Aorta (tissue), 5 donors: ENCODE measurements at places on chromosomes 2 and 18. TPM values are rescaled to one million over a fixed set of nuclear protein-coding genes. Genes with fewer than 3 reads are reported as not detected.

Gene PXDN
- total RNA-seq = 109 TPM

Gene ZNF396
- total RNA-seq = 1.9 TPM

DNA sequence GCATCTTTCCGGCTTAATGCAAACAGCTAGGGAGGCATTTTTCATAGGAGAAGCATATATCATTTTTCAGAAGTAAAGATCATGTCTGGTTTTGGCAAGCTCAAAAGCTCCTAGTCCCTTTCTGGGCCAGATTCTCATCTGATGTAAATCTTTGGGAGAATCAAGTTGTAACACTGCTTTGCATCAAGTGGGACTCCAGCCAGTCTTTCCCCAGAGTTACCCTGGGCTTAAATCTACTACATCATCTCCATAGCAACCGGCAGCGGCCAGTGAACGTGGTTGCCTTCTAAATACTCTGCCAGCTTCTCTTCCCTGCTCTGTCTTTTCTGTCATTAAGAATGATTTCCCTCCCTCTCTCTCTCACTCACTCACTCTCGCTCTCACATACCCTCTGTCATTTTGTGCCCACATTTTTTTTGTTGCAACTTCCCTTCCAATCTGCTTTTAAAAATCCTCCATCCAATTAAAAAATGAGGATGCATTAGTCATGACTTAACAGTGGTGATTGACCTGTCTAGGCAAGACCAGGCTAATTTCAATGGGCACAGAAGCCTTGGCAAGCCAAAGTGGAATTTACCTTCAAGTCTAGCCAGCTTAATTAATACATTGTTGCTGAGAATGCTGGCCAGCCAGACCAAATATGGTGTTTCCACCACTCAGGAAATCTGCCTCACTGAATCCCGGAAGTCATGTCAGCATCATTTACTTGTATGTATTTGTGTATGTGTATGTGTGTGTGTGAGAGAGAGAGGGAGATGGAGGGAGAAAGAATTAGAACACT, 93.0 kb downstream of the NRP2 start:
- H3K36me3 ChIP-seq = no peaks in the 10 kb centered on the region
- no peak for DNase-seq
- H3K4me1 ChIP-seq = no peaks in the 10 kb centered on the region

GRCh38 chr2:198968545-198968944, 489.2 kb downstream of the SATB2 start:
- no peak for DNase-seq
- H3K4me3 ChIP-seq = no peak overlapping the region
- H3K36me3 ChIP-seq = no peaks in the 10 kb centered on the region
- H3K27me3 ChIP-seq = no peaks in the 10 kb centered on the region

GRCh38 chr18:76493213-76494161, 1.6 kb downstream of the ZNF516 start:
- no peak overlapping the region for H3K27ac ChIP-seq
- H3K4me1 ChIP-seq = no peaks in the 10 kb centered on the region
- DNase-seq = no peak
- H3K27me3 ChIP-seq = no peaks in the 10 kb centered on the region
- H3K36me3 ChIP-seq = no peaks in the 10 kb centered on the region

DNA sequence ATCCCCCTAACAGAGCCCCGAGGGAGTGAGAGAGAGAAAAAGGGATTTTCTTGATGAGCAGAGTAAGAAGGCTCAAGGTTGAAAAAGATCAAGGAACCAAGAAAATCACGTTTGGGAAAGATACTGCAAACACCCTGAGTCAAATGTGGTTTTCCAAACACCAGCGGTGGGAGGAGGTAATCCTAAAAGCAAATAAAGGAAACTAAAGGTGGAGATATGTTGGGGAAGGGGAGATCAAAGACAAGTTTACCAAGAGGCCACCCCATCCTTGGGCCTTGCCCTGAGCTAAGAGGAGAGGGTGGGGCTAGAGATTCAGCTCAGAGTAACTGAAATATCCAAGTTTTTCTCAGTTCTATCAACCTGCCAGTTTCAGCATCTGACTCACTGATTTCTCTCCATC, 332.3 kb downstream of the ETAA1 start:
- no peaks in the 10 kb centered on the region for H3K4me1 ChIP-seq
- no peak for DNase-seq
- H3K36me3 ChIP-seq = no peaks in the 10 kb centered on the region

- H3K4me3 ChIP-seq = no peak overlapping the region
- H3K27me3 ChIP-seq = no peaks in the 10 kb centered on the region
- no peaks in the 10 kb centered on the region for H3K4me1 ChIP-seq
- H3K27ac ChIP-seq = no peak overlapping the region
- no peak for DNase-seq
- H3K36me3 ChIP-seq = no peaks in the 10 kb centered on the region
These were observed 117.5 kb upstream of the MEIS1 start for GRCh38 chr2:66317268-66317890.

DNA sequence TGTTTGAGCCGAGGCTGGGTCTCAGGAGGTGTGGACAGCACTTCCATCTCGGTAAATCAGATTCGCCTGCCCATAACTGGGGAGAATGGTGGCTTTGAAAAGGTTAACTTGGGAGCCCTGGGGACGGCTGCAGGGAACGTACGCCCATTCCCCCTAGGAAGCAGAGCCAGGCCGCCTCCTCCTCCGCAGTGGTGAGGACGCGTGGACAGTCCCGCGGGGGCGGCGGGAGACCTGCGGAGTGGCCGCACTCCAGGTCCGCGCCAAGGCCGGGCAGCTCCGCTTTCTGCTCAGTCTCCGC, 845 bp upstream of the MYCN start:
- no peaks in the 10 kb centered on the region for H3K36me3 ChIP-seq
- DNase-seq = peak; percentile 67
- H3K27me3 ChIP-seq = no peaks in the 10 kb centered on the region
- H3K27ac ChIP-seq = no peak overlapping the region

DNA sequence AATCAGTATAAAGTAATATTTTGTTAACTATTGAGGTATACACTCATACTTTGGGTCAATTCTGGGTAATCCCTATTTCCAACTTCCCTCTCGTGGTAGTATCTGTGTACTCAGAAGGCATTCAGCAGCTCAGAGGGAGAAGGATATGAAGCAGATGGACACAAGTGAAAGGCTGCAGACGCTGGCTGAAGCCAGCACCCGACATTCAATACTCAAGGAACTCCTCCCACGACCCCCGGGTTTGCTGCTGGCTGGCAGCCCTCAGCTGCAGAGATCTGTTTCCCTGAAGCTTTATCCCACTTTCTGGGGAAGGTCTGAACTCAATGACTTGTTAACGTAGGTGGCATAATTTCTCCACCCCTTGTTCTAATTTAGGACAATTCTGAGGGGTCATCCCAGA, 847.3 kb upstream of the SOX11 start:
- H3K4me3 ChIP-seq = no peak overlapping the region
- H3K36me3 ChIP-seq = no peaks in the 10 kb centered on the region
- H3K27ac ChIP-seq = no peak overlapping the region
- DNase-seq = no peak

- no peak for DNase-seq
- H3K27ac ChIP-seq = no peak overlapping the region
- H3K4me1 ChIP-seq = no peaks in the 10 kb centered on the region
- no peak overlapping the region for H3K4me3 ChIP-seq
- H3K27me3 ChIP-seq = no peaks in the 10 kb centered on the region
These were observed 14.2 kb upstream of the CABLES1 start for GRCh38 chr18:23121133-23121532.

DNA sequence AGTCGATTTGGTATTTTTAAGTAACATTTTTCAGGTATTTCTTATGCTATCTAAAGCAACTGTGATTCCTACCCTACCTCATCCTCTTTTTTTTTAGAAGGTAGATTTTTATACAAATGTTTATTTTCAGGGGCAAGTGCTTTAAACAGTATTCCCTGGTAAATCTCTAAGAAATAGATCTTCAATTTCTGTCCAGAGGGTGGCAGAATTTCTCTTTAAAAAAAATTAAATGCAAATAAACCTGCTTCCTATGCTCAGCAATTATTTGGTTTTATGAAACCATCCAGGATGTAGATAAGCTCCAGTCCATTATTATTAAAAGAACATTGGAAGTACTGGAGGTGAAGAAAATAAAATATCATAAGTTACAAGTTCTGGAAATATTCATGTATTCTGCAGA, 191.9 kb downstream of the MYO3B start:
- no peak for DNase-seq
- no peaks in the 10 kb centered on the region for H3K4me1 ChIP-seq
- no peak overlapping the region for H3K4me3 ChIP-seq
- no peaks in the 10 kb centered on the region for H3K36me3 ChIP-seq
- H3K27ac ChIP-seq = no peak overlapping the region

GRCh38 chr2:178330175-178331017, 120.6 kb downstream of the PRKRA start:
- no peaks in the 10 kb centered on the region for H3K27me3 ChIP-seq
- no peak overlapping the region for H3K4me3 ChIP-seq
- H3K27ac ChIP-seq = no peak overlapping the region
- no peak for DNase-seq

GRCh38 chr18:63005306-63005705, 290.0 kb downstream of the PHLPP1 start:
- no peaks in the 10 kb centered on the region for H3K4me1 ChIP-seq
- H3K4me3 ChIP-seq = no peak overlapping the region
- H3K27me3 ChIP-seq = no peaks in the 10 kb centered on the region

DNA sequence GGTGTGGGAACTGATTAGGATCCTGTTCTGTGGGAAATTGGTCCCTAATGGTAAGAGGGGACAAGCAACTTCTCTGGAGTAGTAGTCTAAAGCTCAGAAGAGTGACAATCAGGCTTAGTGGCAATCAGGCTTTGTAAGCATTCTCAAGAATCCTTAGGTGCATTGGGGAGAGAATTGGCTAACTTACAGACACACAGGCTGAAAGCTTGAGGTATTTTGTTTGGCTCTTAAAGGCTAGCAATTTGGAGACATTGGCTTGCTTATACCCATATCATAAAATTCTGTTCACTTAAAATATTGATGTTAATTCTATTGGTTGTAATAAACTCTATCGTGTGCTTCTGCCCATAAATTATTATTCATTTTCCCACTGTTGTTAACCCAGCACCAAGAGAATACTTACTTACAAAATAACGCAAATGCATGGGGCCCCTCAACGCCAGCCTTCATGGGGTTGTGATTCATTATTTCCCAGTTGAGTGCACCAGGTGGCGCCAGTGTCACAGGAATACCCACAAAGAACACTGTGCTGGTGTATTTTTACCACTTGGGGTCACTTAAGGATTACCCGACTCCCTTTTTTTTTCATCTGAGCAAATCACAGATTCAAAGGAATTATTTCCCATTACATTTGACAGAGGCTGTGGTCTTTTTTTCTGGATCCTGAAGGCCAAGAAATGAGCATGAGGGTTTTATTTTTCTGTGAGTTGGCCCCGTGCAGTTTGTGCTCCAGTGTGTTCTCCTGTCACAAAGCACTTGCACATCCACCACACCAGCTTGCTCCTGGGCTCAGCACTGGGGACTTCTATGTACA, 45.5 kb downstream of the DDX1 start:
- H3K36me3 ChIP-seq = peaks cover 2% of the 10 kb centered on the region
- H3K27me3 ChIP-seq = no peaks in the 10 kb centered on the region
- H3K27ac ChIP-seq = no peak overlapping the region
- no peak overlapping the region for H3K4me3 ChIP-seq

GRCh38 chr18:4582431-4583335, 127.6 kb upstream of the DLGAP1 start:
- no peak overlapping the region for H3K4me3 ChIP-seq
- no peaks in the 10 kb centered on the region for H3K4me1 ChIP-seq
- no peak overlapping the region for H3K27ac ChIP-seq
- H3K36me3 ChIP-seq = no peaks in the 10 kb centered on the region
- no peaks in the 10 kb centered on the region for H3K27me3 ChIP-seq
- DNase-seq = no peak

GRCh38 chr2:97717613-97717995, 4.2 kb downstream of the ZAP70 start:
- no peak overlapping the region for H3K27ac ChIP-seq
- no peaks in the 10 kb centered on the region for H3K27me3 ChIP-seq
- H3K4me1 ChIP-seq = no peaks in the 10 kb centered on the region
- H3K4me3 ChIP-seq = no peak overlapping the region
- no peaks in the 10 kb centered on the region for H3K36me3 ChIP-seq
